Upper lobe of left lung (tissue), 6 donors: ENCODE measurements at places on chromosomes 1 and 21.
A peak's percentile ranks its signal among the peaks of the same experiment; 100 is the strongest.

DNA sequence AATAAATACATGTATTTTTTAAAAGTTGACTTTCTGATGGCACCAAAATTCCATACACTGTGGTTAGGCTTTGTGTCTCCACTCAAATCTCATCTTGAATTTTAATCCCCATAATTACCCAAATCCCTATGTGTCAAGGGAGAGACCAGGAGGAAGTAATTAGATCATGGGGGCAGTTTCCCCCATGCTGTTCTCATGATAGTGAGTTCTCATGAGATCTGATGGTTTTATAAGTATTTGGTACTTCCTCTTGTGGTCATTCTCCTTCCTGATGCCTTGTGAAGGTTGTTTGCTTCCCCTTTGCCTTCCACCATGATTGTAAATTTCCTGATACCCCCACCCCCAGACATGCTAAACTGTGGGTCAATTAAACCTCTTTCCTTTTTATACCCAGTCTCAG, 1218.4 kb upstream of the PRMT6 start:
- no peaks in the 10 kb centered on the region for H3K36me3 ChIP-seq
- H3K4me3 ChIP-seq: no peak overlapping the region
- no peak overlapping the region for H3K27ac ChIP-seq
- no peaks in the 10 kb centered on the region for H3K4me1 ChIP-seq
- no peak for DNase-seq

- no peak overlapping the region for H3K27ac ChIP-seq
- no peaks in the 10 kb centered on the region for H3K36me3 ChIP-seq
- no peaks in the 10 kb centered on the region for H3K27me3 ChIP-seq
- H3K4me3 ChIP-seq: no peak overlapping the region
These were observed 147.8 kb upstream of the MAP1LC3C start for GRCh38 chr1:242146652-242147051.

DNA sequence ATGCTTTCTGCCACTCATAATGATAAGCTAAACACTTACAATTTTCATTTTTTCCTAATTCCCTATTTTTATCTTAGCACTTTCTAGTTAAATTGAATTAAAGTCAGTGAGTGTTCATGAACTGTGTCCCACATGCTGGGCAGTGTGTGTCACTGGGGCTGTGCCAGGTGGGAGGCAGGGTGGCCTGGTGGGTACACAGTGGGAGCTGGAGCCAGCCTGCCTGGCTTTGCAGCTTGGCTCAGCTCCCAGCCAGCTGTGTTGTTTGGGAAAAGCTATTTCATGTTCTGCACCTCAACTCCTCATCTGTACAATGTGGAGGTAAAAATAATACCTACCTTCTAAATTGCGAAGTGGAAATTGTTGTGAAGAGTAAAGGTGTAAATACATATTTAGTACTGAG, 238.4 kb downstream of the PLA2G4A start:
- no peak overlapping the region for H3K27ac ChIP-seq
- H3K27me3 ChIP-seq: no peaks in the 10 kb centered on the region
- peak; percentile 14 for DNase-seq
- H3K4me1 ChIP-seq: no peaks in the 10 kb centered on the region
- no peaks in the 10 kb centered on the region for H3K36me3 ChIP-seq

DNA sequence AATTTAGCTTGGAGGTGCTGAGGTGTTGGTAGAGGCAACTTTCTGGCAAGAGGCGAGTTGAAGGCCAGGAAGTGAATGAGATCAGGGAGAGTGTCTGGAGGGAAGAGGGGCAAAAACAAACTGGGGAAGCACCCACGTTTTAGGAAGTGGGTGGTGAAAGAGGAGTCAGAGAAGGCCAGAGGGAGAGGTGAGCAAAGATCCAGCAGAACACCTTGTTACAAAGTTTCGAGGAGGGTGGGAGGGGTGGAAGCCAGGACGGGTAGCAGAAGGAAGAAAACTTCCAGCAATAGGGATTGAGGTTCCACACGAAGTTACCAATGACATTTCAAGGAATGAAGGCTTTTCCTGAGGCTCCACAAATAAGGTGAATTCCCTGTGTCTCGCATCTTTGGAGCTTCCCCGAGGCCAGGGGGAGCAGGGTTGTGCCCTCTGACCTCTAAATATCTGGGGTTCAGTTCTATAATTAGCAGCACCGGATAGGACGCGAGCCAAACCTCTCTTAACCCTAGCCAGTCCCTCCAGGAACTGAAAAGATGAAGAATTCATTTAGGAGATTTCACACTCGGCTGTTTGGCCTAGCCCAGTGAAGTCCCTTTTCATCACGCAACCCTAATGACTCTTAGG, 578 bp upstream of the SESN2 start:
- peaks cover 21% of the 10 kb centered on the region for H3K4me1 ChIP-seq
- no peak overlapping the region for H3K4me3 ChIP-seq
- H3K27me3 ChIP-seq: no peaks in the 10 kb centered on the region
- H3K27ac ChIP-seq: peak overlapping the region; percentile 45
- no peak for DNase-seq

GRCh38 chr1:153532181-153532580, 3.6 kb downstream of the S100A6 start:
- H3K4me3 ChIP-seq: no peak overlapping the region
- peaks cover 8% of the 10 kb centered on the region for H3K36me3 ChIP-seq

DNA sequence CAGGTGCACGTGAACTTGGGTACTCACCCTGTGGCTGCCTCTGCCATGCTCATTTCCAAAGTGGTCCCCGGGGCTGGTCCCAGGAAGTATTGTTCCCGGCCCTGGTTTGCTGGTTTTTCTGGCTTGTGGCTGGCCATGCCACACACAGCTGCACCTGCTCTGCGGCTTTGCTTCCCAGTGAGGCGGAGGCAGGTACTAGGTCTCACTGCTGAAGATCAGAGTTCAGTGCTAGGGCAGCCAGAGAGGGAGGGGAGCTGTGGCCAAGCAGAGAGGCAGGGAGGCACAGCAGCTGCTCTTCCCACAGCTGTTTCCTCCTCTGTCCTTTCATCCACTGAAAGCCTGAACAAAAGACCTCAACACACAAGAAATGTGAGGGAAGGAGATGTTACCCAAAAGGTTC, 30.5 kb downstream of the ENO1 start:
- H3K27ac ChIP-seq: no peak overlapping the region
- no peak overlapping the region for H3K4me3 ChIP-seq
- H3K27me3 ChIP-seq: no peaks in the 10 kb centered on the region
- peaks cover 7% of the 10 kb centered on the region for H3K4me1 ChIP-seq
- no peak for DNase-seq
